ENCODE measurements at places on chromosomes 16 and 17.
A peak's percentile ranks its signal among the peaks of the same experiment; 100 is the strongest.

- no peak overlapping the region for H3K27ac ChIP-seq
- no peak overlapping the region for H3K4me3 ChIP-seq
- no peak for DNase-seq
- H3K4me1 ChIP-seq: peaks cover 8% of the 10 kb centered on the region
- no peaks in the 10 kb centered on the region for H3K36me3 ChIP-seq
Observed at GRCh38 chr17:78121801-78122215, 6.7 kb downstream of the TMC6 start.

- peaks cover 15% of the 10 kb centered on the region for H3K4me1 ChIP-seq
- no peaks in the 10 kb centered on the region for H3K27me3 ChIP-seq
- no peaks in the 10 kb centered on the region for H3K36me3 ChIP-seq
- H3K27ac ChIP-seq: no peak overlapping the region
Observed at GRCh38 chr17:72406498-72406897, 285.7 kb downstream of the SOX9 start.

DNA sequence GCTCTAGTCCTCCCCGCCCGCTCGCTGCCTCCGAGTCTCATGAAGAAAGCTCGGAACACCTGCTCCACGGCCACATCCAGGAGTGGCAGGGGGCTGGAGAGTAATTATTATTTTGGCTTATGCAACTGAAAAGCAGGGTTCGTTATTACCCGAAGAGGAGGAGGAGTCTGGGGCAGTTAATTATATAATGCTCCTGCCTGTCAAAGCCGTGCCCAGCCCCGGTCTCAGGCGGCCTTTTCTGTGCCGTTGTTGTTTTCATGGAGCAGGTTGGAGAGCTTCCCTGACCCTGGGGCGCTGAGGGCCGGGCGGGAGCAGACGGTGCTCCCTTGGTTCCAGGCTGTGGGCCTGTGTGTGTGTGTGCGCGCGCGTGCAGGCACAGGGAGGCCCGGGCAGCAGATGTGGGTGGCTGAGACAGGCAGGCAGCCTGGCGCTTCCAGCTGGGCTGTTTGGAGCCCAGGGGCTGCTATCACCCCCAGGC lies 2.4 kb downstream of the JPH3 start:
- no peak overlapping the region for H3K4me3 ChIP-seq
- no peaks in the 10 kb centered on the region for H3K4me1 ChIP-seq

- no peak overlapping the region for H3K27ac ChIP-seq
- H3K4me1 ChIP-seq: peaks cover 3% of the 10 kb centered on the region
- no peaks in the 10 kb centered on the region for H3K36me3 ChIP-seq
- no peak overlapping the region for H3K4me3 ChIP-seq
Observed at GRCh38 chr16:61432421-61432820, 603.8 kb downstream of the CDH8 start.

GRCh38 chr17:5508810-5509209 lies 22.4 kb downstream of the MIS12 start:
- H3K36me3 ChIP-seq: peaks cover 6% of the 10 kb centered on the region
- no peak for DNase-seq
- H3K4me1 ChIP-seq: no peaks in the 10 kb centered on the region
- H3K27me3 ChIP-seq: no peaks in the 10 kb centered on the region

GRCh38 chr17:78472035-78472905 lies 93.8 kb downstream of the PGS1 start:
- no peaks in the 10 kb centered on the region for H3K4me1 ChIP-seq
- H3K27me3 ChIP-seq: no peaks in the 10 kb centered on the region
- H3K4me3 ChIP-seq: no peak overlapping the region
- no peak overlapping the region for H3K27ac ChIP-seq
- H3K36me3 ChIP-seq: no peaks in the 10 kb centered on the region

DNA sequence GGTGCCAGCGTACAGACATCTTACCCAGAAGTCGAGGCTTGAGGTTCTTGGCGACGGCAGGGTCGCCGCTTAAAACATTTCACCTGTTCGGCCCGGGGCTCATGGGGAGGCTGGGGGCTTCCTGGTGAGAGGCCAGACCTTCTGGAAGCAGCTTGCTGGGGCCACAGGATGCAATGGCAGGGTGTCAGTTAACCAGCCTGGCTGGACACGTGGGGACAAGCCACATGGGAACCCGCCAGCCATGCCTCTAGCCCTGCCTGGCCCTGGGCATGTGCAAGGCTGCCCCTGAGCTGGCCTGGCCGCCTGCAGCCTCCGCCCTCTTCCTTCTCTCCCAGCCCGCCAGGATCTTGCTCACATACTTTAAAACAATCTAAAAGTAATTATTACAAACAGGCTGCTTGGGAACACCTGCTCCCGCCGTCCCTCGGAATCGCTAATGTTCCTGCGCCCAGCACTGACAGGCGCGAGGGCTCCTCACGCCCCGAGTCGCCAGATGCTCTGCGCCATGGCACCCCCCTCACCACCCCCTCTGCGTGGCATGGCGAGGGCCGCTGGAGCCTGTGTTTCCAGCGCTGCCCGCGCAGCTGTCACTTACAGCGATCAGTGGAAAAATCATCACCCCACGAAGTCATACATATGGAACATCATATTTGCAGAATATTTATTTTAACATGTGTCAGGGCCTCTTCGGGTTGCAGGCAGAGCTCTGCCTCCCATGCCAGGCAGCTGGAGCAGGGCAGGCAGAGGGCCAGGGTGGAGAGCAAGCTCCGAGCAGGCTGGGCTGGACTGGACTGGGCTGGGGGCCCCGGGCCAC lies 188.7 kb upstream of the GSE1 start:
- no peak for DNase-seq
- H3K4me3 ChIP-seq: no peak overlapping the region
- no peak overlapping the region for H3K27ac ChIP-seq

- no peak overlapping the region for H3K27ac ChIP-seq
- DNase-seq: no peak
- H3K27me3 ChIP-seq: no peaks in the 10 kb centered on the region
- no peaks in the 10 kb centered on the region for H3K4me1 ChIP-seq
- H3K4me3 ChIP-seq: no peak overlapping the region
Observed at GRCh38 chr16:70808371-70808770, 7.4 kb upstream of the VAC14 start.

DNA sequence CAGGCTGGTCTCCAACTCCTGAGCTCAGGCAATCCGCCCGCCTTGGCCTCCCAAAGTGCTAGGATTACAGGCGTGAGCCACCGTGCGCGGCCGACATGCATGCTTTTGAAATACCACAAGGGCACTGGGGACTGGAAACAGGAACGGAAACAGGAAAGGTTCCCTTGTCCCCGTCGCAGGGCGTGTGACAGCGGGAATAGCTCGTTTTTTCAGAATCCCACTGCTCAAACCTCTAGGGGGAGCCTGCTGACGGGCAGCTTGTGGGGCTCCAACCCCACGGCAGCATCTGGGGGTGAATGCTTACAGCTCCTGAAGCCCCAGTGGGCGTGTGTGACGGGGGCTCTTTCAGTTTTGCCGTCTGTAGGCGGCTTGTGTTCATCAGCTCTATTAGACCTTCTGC lies 18.8 kb upstream of the ASGR2 start:
- H3K36me3 ChIP-seq: no peaks in the 10 kb centered on the region
- H3K4me1 ChIP-seq: no peaks in the 10 kb centered on the region
- no peaks in the 10 kb centered on the region for H3K27me3 ChIP-seq
- no peak for DNase-seq
- H3K27ac ChIP-seq: no peak overlapping the region

DNA sequence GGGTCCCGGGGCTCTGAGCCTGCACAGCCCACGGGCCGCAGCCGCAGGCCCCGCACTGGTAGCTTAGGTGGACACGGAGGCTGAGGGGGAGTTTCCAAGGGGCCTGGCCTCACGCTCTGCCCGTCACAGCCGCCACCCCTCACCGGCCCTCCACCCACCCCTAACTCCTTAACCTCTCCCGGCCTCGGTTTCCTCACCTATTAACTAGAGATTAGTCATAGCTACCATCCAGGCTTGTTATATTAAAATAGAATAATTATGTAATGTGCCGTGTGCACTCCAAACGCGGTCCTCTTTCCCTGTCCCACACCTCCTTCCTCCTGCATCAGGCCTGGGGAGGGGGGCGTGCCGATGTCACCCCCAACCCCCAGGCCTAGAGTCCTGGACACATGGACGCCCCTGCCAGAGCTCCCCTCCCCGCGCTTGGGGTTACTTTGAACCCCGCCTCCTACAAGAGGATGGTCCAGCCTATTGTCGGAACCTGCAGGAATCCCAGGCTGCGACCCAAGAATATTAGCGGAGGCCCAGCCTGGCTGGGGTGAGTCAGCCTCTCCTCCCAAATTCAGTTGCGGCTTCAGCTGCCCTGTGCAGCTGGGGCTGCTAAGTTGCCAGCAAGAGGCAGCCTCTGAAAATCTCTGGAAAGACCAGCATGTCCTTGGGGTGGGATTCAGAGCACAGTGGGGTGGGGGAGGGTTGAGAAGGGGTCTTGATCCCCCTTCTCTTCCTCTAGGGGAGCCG lies 17.3 kb downstream of the SOCS3 start:
- no peaks in the 10 kb centered on the region for H3K27me3 ChIP-seq
- no peaks in the 10 kb centered on the region for H3K36me3 ChIP-seq
- H3K4me3 ChIP-seq: peak overlapping the region; percentile 77

Data from thoracic aorta (tissue), 2 donors.